ENCODE measurements at places on chromosomes 5 and 9.

GRCh38 chr5:154732212-154732611, 23.0 kb upstream of the LARP1 start:
- DNase-seq: no peak

DNA sequence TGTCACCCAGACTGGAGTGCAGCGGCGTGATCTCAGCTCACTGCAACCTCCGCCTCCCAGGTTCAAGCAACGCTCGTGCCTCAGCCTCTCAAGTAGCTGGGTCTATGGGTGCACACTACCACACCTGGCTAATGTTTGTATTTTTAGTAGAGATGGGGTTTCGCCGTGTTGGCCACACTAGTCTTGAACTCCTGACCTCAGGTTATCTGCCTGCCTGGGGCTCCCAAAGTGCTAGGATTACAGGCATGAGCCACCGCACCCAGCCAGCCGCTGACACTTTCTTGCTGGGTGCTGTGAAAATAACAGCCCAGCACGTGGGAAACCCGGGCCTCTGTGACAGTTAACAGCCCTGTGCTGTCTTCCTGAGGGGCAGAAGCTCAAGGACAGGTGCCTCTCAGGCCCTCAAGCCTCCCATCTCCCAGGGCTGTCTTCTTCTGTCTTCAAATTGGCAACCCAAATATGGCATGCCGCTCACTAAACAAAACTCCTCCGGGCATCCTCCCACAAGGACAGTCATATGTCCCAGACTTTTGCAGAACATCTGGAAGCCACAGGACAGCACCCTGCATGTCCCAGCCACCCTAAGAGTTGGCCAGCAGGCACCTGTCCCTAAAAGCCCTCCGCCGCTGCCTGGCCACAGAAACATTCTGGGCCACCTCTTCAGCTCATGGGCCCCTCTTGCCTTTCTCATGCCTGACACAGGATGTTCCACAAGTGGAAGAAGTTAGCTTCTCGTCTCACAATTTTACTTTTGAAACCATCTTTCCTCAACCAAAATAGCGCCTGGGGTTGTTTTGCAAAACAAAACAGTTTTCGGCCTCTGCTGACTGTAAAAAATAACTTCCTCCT, 233.6 kb downstream of the SYK start:
- no peak for DNase-seq

- DNase-seq: no peak
Observed at GRCh38 chr9:121735793-121736770, 84.6 kb downstream of the DAB2IP start.

- no peak for DNase-seq
Observed at GRCh38 chr5:55993731-55994494, 850 bp downstream of the IL6ST start.

DNA sequence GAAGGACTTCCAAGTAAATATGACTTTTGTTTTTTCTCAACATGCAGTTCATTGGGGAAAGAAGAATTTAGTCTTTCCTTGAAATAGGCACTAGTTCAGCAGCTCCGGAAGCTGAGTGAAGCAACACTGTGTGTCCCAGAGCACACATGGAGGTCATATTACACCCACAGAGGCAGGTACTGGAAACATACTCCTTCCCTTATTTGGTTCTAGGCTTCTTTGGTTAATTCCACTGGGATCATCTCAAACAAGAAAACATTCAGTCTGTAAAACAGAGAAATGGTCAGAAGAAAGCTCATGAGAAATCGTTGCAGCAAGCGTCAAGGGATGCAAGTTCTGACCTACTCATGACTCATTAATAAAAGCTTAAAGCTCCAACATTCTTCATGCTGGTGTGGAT, 175.1 kb upstream of the PCSK5 start:
- DNase-seq: no peak

DNA sequence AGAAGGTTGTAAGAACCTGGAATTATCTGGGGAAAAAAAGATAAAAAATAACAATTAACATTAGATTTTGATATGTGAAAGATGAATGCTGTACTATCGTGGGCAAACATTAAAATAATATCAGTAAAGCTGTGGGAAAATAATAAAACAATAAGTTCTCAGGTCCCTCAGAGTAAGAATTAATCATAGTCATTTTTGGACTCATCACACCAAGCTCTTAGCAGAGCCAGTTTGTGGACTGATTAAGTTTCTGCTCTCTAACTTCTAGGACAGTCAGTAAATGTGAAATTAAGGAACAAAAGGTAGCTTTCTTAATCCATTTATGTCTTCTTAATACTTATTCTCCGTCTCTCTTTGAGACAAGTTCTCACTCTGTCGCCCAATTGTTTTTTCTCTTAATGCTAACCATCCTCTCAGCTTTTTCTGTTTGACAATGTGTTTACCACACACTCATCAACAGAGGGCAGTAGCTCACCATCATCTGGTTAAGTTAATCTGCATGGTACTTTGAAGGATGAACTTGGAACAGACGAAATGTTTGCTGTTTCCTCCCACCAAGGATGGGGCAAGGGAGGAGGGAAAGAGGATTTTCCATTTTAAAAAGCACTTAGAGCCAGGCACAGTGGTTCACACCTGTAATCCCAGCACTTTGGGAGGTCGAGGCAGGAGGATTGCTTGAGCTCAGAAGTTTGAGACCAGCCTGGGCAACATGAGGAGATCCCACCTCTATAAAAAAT, 5.3 kb upstream of the ACO1 start:
- DNase-seq: no peak

GRCh38 chr5:36660397-36661049, 54.1 kb downstream of the SLC1A3 start:
- DNase-seq: no peak

DNA sequence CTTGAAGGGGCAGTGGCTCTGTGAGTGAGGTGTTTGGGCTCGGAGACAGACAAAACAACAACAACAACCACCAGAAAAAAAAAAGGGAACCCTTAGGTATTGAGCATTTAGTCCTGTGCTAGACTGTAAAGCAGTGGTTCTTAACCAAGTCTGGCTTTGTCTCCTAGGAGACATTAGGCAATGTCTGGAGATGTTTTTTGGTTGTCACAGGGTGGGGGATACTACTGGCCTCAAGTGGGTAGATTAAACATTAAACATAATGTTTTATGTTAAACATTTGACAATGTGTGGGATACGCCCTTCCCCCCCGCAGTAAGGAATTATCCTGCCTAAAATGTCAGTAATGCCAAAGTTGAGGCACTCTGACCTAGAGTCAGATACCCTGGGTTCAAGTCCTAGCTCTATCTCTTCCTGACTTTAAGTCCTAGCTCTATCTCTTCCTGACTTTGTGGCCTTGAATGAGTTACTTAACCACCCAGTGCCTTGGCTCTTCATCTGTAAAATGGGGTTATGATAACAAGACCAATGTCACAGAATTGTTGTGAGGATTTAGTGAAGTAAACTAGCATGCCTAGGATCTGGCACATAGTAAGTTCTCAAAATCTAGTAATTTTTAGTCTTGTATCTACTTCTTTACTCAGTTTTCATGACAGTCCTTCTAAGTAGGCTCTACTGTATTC, 1.8 kb downstream of the TRIM32 start:
- DNase-seq: no peak

DNA sequence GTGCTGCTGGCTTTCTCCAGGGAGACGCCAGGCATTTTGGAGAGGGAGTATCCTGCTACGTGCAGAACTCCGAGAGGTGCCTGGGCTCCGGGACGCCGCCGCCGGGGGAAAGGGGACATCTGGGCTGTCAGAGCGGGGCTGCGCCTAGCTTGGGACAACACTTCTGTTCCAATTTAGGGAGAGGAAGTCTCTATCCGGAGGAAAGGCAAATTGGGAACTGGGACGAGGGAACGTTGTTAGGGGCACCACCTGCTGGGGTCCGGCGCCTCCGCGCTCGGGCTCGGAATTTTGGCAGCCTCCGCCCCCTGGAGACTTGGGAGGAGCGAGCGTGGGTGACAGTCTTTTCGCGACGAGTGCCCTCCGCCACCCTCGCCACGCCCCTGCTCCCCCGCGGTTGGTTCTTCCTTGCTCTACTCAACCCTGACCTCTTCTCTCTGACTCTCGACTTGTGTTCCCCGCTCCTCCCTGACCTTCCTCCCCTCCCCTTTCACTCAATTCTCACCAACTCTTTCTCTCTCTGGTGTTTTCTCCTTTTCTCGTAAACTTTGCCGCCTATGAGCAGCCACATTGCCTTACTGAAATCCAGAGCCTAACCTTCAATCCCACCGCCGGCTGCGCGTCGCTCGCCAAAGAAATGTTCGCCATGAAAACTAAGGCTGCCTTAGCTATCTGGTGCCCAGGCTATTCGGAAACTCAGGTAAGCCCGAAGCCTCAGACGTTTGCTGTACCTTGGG, 1.6 kb downstream of the TSLP start:
- no peak for DNase-seq

DNA sequence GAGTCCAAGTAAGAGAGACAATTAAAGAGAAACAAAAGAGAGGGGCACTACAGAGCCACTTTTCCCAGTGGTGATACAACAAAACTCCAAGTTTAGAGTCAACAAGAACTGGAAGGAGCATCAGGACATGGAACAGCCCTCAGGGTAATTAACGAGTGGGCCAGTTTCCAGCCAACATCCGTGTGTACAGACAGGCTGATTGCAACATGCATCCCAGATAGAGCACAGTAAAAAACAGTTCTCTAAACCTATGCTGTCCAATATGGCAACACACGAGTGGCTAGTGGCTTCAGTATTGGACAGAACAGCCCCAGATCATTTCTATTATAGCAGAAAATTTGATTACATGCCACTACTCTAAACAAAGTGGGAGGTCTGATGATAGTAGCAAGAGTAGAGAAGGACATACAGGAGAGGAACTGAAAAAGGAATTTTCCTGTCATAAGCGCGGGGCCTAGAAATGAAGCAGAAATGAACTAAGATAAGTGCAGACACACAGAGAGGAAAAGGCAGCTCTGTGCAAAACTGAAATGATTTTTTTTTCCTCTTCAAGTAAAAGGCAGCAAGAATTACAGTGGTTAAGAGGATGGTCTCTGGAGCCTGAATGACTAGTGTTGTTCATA, 175.6 kb upstream of the CCNG1 start:
- no peak for DNase-seq

GRCh38 chr9:137639303-137640051, 20.7 kb downstream of the EHMT1 start:
- no peak for DNase-seq
